ENCODE measurements at places on chromosomes 12 and 14.

- no peak for DNase-seq
Measured at GRCh38 chr12:92400006-92400405, 254.4 kb upstream of the BTG1 start.

- no peak for DNase-seq
Measured at GRCh38 chr12:724194-724855, 28.1 kb upstream of the WNK1 start.

DNA sequence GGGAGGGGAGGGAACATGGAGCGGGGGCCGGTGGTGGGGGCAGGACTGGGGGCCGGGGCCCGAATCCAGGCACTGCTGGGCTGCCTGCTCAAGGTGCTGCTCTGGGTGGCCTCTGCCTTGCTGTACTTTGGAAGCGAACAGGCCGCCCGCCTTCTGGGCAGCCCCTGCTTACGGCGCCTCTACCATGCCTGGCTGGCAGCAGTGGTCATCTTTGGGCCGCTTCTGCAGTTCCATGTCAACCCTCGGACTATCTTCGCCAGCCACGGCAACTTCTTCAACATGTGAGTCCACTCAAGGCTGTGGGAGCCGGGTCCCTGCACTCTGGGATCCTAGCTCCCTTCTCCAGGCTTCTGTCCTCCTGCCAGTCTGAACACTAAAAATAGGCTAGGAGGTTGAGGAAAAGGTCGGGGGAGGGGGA is 1.1 kb downstream of the FITM1 start:
- no peak for DNase-seq

- no peak for DNase-seq
Measured at GRCh38 chr12:690466-690865, 27.2 kb upstream of the NINJ2 start.

DNA sequence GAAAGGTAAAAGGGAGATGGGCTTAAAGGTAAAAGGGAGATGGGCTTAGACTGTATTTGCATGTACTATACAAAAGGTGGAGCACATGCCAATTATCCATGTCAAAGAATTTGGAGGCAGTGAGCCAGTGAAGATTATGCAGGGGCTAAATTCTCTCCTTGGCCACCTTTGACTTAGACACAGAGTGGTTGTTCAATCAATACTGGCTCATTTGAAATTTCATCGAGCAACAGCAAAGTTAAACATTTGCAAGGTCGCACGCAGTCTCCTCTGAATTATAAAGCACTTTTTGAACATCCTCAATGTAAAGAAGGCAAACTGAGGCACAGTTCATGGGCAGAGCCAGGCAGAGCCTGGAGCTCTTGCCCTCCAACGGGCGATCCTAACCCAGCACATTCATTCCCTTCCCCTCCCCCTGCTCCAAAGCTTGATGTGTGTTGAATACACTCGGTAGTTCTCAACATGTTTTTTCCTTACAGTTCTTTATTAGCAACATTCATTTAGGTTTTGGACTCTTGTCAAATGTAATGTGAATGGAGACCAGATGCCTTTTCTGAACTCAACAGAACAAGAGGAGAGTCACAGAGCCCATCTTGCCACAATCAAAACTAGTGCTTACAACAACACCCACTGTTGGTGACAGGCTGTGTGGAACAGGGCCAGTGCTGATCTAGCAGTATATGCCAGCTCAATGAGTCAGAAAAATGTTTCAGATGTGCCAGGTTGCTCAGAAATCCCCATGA is 169.7 kb upstream of the G2E3 start:
- no peak for DNase-seq

- no peak for DNase-seq
Measured at GRCh38 chr12:9794484-9795093, 32.7 kb upstream of the KLRF1 start.

GRCh38 chr14:76126076-76126475 is 25.6 kb upstream of the GPATCH2L start:
- DNase-seq, result no peak

GRCh38 chr14:90747909-90748308 is 68.3 kb downstream of the TTC7B start:
- DNase-seq, result no peak

GRCh38 chr12:54701940-54702592 is 53.9 kb upstream of the DCD start:
- no peak for DNase-seq

- no peak for DNase-seq
Measured at GRCh38 chr12:113659416-113659815, 187.7 kb upstream of the LHX5 start.

DNA sequence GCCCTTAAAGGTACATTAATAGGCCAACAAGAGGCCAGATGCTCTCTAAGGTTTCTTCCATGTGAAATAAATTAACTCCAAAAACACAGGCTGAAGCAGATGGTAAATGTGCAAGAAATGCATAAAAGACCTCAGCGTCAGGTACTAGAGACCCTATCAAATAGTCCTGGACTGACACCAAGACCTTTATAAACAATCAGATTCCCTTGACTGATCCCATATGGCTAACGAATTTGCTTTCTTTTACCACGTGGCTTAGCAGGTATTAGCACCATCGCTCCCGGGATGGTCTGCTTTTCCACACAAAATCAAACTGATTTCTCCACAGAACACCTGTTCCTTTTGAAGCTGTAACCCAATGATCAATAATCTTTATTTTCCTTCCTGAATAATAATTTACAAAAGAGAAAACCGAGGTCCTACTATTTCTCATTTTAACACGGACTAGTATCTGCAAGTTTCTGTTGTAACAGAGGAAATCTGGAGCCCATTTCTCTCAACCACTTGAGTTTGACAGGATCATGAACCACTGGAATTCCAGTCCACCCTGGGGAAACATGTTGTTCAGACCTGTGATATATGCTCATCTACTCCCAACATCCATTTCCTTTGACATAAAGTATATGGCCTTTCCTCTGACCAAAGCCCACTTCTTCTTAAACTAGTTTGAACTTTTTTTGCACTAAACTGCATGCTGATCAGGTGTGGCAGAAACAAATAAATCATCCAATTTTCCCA is 48.2 kb upstream of the DAAM1 start:
- DNase-seq, result no peak

GRCh38 chr14:92584816-92585215 is 71.2 kb downstream of the RIN3 start:
- DNase-seq, result no peak

DNA sequence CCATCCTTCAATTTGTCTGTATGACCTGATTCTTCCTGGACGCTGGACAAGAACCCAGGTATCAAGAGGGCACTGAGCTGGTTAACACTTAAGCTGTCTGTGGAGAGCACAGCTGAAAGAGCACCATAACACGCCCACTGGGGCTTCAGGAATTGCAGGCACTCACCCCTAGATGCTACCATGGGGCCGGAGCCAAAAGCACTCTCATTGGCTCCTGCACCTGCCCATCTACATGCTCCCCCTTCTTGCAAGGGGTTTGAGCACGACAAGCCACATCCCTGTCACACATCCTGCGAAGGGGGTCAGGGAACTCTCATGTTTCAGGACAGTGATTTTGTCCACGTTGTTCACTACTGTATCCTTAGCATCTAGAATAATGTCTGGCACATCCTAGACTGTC is 35.1 kb upstream of the TBC1D15 start:
- DNase-seq, result no peak

DNA sequence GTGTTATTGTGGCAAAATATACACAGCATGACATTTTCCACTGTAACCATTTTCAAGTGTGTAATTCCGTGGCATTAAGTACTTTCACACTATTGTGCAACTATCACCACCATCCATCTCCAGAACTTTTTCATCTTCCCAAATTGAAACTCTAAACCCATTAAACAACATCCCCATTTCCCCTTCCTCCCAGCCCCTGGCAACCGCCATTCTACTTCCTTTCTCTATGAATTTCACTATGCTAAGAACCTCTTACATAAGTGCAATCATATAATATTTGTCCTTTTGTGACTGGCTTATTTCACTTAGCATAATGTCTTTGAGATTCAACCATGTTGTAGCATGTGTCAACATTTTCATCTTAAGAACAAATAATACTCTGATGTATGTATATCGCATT is 67.8 kb upstream of the PYGL start:
- DNase-seq, result no peak

DNA sequence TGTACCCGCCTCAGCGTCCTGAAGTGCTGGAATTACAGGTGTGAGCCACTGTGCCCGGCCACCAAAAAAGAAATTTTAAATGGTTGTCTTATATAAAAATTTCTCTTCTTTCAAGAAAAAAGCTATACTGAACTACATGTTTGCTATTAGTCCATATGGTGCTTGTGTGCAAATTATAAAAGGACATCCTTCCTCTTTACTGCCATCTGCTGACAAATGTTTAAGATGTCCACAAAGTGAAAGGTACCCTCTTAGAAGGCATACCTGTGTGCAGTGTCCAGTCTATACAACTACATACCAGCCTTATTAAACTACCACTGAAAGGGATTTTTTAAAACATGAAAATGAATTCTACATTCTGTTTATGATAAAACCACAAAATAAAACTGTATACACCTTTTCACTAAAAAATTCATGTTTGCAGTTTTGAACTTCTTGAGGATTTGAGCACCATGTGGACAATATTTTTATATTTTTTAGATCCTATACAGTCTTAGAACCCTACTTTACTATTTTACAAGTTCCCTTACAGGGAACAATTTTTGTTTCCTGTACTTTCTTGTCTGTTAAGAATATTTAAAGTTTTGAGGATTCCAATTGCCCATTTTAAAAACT is 32.8 kb upstream of the TOMM20L start:
- no peak for DNase-seq

- no peak for DNase-seq
Measured at GRCh38 chr12:99852666-99853065, 132.1 kb downstream of the ANKS1B start.

- no peak for DNase-seq
Measured at GRCh38 chr14:73325630-73326299, 88.5 kb downstream of the PAPLN start.

GRCh38 chr12:51482929-51483697 is 58.5 kb downstream of the SLC4A8 start:
- no peak for DNase-seq

GRCh38 chr12:125038976-125039625 is 26.1 kb upstream of the AACS start:
- DNase-seq, result no peak
